ENCODE measurements at places on chromosomes 1 and 21.

- no peak for DNase-seq
Observed at GRCh38 chr1:48027533-48027835, 30.3 kb upstream of the TRABD2B start.

- DNase-seq: no peak
Observed at GRCh38 chr1:215101511-215101910, 19.0 kb downstream of the KCNK2 start.

DNA sequence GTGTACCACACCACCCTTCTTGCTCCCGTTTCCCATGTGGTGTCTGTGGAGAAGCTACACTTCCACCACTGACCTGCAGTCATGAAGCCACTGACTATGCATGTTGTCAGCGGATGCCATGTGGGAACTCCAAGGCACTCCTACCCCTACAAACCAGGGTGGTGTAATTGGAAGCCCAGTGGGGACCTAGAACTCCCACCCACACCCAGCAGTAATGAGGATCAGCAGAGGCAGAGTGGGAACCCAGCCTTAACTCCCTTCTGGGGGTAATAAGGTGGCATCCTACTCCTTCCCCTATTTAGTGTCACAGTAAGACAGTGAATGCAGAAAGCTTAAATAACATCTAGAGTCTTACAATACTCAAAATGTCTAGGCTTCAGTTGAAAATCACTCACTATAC lies 78.4 kb downstream of the SPATA46 start:
- no peak for DNase-seq

DNA sequence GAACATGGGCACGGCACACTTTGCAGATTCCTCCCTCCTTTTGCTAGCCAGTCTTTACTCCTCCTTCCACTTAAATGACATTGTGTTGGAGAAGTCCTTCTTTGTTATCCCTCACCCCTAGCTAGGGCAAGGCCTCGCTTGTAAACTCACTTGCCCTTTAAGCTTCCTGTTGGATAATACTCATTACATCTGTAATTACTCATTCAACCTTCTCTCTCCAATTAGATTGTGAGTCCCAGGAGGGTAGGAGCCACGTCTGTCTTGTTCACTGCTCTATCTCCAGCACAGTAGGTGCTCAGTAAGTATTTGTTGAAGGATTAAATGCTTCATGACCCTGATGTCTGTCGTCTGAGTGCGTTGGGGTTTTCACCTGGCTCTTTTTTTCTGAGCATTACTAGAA lies 98.7 kb upstream of the USP24 start:
- DNase-seq: no peak

GRCh38 chr1:220943319-220943996 lies 64.2 kb downstream of the HLX start:
- no peak for DNase-seq

DNA sequence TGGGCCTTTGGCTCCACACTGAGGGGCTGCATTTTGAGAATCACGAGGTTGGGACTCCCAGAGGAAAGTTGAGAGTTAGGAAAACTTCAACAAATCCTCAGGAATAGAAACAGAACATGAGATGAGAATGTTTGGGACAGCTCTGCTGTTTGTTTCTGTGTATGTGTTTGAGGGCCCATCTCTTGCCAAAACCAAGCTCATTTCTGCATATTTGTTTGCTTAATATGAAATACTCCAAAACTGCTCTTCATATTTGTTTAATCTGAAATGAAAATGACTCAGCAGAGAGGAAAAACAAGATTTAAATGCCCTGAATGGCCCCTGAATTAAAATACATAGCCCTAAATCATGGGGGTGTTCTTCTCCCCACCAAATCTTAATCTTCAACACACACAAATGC lies 78.1 kb downstream of the DDR2 start:
- no peak for DNase-seq

DNA sequence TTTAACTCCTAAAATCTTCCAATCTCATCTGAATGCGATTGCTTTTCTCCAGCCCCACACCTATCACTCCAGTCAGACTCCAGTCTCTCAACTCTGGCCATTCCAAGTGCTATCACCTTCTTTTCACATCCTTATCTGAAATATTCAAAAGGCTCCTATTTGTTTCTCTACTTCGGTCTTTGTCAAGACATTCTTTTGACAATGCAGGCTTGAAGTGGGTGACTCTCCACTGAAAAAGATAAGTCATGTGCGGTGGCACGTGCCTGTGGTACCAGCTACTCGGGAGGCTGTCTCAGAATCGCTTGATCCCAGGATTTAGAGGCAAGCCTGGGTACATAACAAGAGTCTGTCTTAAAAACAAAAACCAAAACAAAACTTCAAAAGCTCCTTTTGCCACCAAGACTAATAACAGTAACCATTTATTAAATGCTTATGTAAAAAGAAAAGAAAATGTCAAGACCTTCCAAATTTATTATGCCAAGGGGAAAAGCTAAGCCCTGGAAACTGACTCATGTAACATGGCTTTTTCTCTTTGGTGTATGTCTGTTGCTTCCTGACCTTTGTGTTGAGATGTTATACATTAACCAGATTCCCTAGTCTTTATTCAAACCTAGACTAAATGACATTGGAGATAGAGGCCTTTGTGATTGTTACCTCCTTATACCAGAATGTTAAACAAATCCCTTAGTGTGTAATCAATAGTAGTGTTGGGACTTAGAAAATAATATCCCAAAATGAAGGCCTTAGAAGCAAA lies 3.6 kb downstream of the ALG14 start:
- no peak for DNase-seq

- no peak for DNase-seq
Observed at GRCh38 chr1:51780927-51781326, 97.6 kb downstream of the NRDC start.

DNA sequence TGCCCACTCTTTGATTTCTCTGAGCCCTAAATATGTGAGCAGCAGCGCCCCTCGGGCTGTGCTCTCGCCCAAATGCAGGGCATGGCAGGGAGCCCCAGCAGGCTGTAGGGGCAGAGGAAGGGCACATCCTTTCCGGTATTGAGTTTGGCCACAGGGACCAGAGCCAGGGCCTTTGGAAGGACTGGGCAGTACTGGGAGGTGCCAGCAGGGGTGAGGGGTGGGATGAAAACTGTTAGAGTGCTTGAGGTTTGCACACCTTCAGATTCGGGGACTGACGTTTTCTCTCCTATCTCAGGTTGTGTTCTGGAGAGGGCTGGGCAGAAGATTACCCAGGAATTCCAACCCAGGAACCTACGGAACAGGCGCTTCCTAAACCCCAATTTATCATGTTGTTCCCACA lies 2.2 kb upstream of the ATP1A2 start:
- no peak for DNase-seq

DNA sequence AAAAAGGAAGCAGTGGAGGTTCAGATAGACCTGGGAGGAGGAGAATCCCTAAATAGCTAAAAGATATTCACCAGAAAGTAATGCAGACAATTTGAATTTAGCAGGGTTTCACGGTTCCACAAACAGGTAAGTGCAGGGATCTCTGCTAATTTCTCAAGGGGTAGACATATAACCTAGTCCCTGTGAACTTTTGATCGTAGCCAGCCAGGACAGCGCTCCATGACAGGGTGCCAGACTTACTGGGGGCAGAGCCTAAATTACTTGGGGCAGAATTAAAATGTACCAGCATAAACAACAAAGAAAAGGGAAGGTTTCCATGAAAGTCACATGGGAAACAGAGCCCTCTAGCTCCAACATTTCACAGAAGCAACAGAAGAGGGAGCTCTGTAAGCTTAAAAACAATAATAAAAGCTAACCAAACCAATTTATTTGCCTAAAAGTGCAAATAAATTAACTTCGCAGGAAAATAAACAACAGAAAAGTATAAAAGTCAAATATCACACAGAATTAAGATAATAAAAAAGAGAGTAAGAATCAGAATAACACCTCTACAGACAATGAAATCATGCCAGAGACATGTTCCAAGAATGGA lies 198.3 kb downstream of the DUSP10 start:
- no peak for DNase-seq

GRCh38 chr1:117644696-117645311 lies 39.0 kb downstream of the TENT5C start:
- no peak for DNase-seq

DNA sequence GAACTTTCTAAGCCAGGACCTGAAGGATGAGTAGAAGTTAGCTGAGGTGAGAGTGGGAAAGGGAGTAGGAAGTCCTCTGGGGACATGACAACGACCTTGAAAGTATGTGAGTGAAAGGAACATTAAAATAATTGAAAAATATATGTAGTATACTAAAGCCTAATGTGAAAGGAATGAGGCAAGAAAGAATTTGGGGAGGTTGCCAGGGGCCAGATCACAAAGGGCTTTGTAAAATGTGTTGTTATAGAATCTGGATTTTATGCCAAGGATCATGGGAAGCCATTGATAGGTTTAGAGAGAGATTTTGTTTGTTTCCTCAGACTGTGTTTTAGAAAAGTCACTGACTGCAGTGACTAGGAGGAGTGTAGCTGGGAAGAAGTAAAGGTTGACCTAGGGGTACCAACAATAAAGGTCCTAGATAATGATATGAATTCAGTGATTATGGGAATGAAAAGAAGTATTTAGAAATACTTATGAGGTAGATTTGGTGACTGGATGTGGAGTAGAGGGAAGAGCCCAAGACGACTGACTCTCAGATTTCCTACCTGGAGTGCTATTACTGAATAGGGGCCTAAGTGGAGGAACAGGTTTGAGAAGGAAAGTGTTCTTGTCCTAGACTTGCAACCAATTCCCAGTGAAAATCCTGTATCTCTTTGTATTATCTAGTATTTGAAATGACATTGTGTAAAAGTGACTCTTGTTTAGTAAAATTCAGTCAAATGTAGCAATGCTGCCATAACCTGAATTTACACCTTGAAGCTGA lies 179.8 kb downstream of the PHTF1 start:
- no peak for DNase-seq

- no peak for DNase-seq
Observed at GRCh38 chr1:52266507-52266906, 99.5 kb downstream of the CC2D1B start.

DNA sequence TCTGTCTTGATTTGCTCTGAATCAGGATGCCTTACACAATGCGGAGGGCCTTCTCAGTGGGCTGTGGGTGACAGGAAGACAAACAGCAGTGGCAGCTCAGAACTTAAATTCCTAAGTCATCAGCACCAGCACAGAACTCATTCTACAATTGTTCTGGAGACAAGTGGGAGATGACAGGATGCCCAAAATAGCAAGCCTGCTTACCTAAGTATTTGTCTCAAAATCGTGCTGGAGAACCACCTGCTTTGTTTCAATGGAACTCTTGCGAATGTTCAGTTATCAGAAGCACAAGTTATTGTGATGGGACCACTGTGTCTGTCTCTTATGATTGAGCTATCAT lies 76.1 kb downstream of the VCAM1 start:
- no peak for DNase-seq

DNA sequence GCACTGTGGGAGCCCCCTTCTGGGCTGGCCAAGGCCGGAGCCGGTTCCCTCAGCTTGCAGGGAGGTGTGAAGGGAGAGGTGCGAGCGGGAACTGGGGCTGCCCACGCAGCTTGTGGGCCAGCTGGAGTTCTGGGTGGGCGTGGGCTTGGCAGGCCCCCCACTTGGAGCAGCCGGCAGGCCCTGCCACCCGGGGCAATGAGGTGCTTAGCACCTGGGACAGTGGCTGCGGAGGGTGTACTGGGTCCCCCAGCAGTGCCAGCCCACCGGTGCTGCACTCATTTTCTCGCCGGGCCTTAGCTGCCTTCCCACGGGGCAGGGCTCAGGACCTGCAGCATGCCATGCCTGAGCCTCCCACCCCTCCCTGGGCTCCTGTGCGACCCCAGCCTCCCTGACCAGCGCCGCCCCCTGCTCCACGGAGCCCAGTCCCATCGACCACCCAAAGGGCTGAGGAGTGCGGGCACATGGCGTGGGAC lies 11.6 kb downstream of the SCYL3 start:
- DNase-seq: no peak
